ENCODE measurements at places on chromosomes 2 and 18.

DNA sequence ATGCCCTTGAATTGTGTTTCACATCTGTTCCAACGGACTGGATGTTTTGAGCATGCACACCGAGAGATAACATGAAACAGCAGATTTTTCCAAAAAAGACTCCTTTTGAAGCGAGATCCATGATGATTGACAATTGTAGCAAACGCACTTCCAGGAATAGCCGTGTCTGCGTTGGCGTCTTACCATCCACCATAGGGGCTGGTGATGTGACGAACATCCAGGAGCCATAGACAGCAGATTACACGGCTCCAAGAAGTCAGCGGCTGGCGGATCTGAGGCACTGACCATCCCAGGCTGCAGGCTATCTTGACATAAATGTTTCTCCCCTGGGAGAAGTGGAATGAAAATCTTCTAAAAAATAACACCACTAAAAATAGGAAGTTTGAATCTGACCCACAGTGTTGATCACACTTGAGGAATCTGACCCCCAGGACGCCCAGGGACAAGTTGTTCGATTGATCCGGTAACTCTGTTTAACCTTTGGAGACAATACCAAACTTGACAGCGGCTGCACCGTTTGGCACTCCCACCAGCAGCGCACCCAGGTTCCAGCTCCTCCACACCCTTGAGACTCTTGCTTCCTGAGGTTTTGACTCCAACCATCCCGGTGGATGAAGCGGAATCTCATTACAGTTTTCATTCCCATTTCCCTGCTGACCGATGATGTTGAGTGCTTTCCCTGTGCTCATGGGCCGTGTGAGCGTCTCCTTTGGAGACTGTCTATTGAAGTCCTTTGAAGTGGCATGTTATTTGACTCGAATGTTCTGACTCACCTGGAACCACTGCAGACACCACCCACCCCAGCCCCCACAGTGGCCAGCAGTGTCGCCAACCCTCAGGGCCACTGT, 140.0 kb upstream of the GPC1 start:
- no peak for DNase-seq

DNA sequence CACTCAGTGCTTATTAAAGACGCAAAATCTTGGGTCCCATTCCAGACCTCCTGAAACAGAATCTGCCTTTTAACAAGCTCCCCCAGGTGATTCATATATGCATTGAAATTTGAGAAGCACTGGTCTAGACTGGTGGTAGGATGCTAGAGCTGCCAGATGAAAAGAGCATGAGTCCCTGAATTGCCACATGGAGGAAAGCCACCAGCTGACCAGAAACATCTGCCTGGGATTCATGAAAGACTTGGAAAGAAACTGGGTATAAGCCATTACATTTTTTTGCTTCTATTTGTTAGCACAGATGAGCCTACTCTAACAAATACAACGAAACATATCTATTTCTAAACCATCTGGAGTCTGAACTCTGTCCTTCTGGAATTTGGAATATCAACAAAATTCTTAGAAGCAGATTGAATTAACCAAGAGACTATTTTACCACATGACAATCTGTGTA, 228.9 kb downstream of the RBM43 start:
- peak; percentile 91 for DNase-seq

GRCh38 chr2:173347305-173348168, 7.1 kb upstream of the CDCA7 start:
- no peak for DNase-seq

DNA sequence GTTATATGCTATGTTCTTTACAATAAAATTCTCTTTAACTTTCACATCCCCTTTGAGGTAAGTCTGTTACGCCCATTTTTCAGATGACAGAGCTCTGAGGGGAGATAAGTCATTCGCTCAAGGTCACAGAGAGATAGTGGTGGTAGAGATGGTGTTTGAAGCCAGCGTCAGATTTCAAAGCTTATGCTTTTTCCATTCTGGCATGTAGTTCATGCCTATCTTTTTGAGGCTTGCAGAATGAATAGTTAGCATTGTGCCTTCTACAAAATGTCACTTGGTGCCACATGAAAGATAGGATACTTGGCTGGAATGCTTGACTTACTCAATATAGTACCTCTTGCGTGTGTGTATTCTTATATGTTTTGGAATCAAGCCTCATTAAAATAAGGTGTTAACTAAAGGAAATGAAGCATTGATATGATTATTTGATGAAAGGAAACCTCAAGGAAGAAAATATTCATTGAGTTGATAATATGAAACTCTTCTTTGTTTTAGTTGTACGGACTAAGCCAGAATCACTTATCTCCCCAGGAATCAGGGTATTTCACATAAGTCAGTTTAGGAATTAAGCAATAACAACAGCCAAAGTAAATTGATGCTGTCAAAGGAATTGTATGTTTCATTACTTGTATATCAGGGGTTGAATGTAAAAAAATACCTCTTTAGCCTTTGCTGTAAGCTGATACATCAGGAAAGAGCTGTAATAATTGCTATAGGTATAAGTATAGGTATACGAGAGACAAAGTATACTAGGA, 15.5 kb downstream of the SPATS2L start:
- DNase-seq, result no peak

DNA sequence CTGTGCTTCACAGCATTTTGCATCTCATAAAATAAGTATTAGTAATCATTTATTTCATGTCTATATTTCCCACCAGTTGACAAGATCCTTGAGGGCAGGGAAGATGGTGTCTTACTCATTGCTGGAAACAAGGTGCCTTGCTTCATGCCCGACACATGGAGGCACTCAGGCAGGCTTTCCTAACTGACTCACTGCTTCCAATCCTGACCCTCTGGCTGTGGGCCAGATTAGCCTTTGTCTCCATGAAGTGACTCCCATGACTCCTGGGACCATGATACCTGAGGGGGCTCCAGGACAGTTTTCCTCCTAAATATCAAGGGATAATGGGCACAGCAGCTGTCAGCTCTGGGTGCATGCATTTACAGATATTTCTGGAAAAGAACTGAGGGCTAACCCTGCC, 275.1 kb downstream of the AGPS start:
- no peak for DNase-seq

GRCh38 chr2:86413296-86414094, 27.7 kb upstream of the KDM3A start:
- no peak for DNase-seq

GRCh38 chr2:11679486-11680181, 9.6 kb upstream of the NTSR2 start:
- DNase-seq, result no peak

DNA sequence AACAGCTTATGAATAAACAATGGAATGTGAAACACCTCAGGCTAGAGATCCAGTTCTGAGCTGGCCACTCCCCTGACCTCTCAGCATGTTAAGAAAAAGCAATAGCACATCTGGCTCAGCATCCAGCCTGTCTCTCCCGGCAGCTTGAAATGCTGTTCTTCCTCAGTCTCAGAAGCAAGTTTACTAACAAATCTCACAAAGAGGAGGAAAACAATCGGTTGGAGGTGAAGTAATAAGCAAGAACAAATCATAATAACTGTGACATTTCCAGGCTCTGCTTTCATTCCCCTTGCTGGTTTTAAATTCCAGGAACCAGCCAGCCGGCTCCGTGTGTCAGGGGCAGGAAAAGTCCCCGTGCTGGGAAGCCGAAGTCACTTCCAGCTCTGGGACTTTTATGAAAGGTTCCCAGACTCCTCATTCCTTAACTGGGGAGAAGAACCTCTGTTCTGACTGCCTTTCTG, 133.9 kb upstream of the ARL4C start:
- DNase-seq, result no peak

GRCh38 chr2:153373510-153374279, 104.9 kb downstream of the RPRM start:
- DNase-seq, result no peak

DNA sequence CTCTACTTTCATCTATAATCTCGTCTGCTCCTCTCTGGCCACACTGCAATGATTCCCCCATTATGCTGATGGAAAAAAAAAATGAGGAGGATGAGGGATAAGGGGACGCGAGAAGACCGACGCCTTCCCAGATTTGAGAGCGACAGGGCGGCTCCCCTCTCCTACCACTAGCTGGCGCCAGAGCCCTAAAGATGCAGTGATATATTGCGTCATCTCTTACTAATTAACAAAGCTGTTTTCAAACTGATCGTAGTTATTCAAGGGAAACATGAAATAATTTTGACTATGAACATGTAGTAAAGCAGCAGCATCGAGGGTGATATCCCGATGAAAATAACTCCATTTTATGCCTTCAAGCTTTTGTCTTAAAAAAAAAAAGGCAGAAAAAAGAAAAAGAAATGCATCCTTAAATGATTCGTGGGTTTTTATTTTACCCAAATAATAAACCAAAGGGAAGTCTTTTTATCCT, 48.0 kb upstream of the HNRNPA3 start:
- DNase-seq, result peak; percentile 83

DNA sequence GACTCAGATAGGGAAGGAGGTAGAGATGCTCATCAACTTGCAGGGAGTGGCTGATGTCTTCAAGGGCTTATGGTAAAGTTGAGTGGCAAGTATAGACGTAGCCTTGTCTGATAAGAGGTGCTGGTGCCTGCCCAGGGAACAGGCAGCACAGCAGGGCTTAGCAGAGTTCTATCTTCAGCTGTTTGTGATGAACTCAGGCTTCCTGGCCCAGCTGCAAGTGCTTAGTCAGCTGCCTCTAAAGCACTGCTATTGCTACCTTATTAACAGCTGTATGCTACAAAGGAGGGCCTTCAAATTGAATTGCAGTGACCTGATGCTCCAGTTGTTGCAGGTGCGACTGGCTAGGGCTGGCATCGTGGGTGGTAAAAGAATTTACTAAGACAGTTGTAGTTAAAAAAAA, 82.1 kb downstream of the TSN start:
- DNase-seq, result no peak

GRCh38 chr2:145601361-145601925, 1081.5 kb upstream of the ZEB2 start:
- DNase-seq, result no peak

- DNase-seq, result no peak
Measured at GRCh38 chr2:33709951-33710350, 110.9 kb upstream of the FAM98A start.

- DNase-seq, result no peak
Measured at GRCh38 chr2:218505754-218506371, 62.3 kb downstream of the USP37 start.

DNA sequence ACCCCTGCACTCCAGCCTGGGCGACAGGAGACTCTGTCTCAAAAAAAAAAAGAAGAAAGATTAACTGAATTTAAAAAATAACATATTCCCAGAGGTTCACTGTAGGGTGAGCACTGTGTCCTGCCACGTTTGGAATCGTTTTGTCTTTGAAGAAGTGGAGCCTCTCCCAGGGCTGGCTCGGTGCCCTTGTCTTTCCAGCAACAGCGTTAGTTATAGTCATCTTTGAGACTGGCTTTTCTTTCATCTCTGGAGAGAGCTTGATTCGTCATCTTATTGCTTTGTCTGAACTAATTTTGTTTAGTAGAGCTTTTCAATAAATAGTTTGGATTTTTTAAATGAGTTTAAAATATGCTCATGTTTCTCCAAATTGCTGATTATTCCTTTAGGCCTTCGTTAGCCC, 50.5 kb downstream of the IMPA2 start:
- peak; percentile 80 for DNase-seq

All from fibroblast of skin of right quadriceps (primary cell).